Pericardium fibroblast (primary cell): ENCODE measurements at places on chromosomes 7 and 10. TPM values are rescaled to one million over a fixed set of nuclear protein-coding genes. Genes with fewer than 3 reads are reported as not detected.

LAMB4 gene
- under 0.01 and 1.4 TPM in 2 replicates for total RNA-seq

INMT gene
- total RNA-seq = 47.8 and 567 TPM in 2 replicates

MBL2 gene
- not detected in 2 replicates for total RNA-seq

NEUROD6 gene
- not detected in 2 replicates for total RNA-seq

PITX3 gene
- 0.17 and 1.5 TPM in 2 replicates for total RNA-seq

LRRTM3 gene
- not detected in 2 replicates for total RNA-seq

GBX1 gene
- not detected in 2 replicates for total RNA-seq

SCIN gene
- total RNA-seq = not detected in 2 replicates
